ENCODE measurements at places on chromosomes 3 and 15. TPM values are rescaled to one million over a fixed set of nuclear protein-coding genes. Genes with fewer than 3 reads are reported as not detected.
A peak's percentile ranks its signal among the peaks of the same experiment; 100 is the strongest.

- DNase-seq = peak; percentile 30
Observed at GRCh38 chr3:151580591-151580990, 119.7 kb upstream of the IGSF10 start.

- no peak for DNase-seq
Observed at GRCh38 chr3:179646177-179646576, 6.7 kb upstream of the USP13 start.

- no peak for DNase-seq
Observed at GRCh38 chr3:144011251-144011799, 39.7 kb downstream of the DIPK2A start.

TRPM7 gene
- polyA plus RNA-seq = 48.5 TPM

TRH gene
- 0.11 TPM for polyA plus RNA-seq

DZIP1L gene
- polyA plus RNA-seq = 13.3 TPM

DNA sequence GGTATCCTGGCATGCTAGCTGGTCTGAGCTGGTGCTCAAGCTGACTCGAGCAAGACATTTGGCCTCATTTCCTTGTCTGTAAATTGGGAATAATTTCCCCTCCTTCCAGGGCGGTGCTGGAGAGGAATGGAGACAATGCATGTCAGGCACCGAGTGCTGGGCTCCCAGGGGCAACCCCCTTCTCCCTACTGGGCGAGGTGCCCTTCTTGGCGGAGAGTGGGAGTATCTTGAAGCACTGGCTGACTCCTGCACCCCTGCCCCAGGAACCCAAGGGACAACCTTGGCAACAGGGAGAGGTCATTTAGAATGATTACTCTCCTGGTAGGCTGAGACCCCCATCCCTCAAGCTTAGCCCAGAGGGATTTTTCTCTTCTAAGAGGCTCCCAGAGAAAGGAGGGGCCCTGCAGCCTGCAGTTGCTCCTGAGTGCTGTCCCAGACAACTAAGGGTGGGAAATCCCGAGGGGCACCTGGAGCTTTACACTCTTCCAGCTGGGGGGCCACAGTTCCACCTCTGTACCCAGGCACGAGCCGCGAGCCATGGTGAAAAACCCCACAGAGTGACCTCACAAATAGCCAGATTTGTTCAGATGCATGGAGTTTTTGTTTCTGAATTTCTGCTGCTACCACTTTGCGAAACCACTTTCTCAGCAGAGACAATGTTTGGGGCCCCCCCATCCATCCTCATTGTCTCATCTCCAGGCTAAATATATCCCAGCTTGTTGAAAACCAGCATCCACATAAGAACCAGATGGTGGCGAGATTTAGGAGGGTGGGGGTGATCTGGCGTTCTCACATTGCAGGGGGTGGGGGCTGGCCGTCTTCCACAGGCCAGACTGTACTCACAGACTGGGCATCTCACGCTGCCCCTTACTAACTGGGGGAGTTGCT, 44.8 kb downstream of the ABTB1 start:
- DNase-seq = no peak

DNA sequence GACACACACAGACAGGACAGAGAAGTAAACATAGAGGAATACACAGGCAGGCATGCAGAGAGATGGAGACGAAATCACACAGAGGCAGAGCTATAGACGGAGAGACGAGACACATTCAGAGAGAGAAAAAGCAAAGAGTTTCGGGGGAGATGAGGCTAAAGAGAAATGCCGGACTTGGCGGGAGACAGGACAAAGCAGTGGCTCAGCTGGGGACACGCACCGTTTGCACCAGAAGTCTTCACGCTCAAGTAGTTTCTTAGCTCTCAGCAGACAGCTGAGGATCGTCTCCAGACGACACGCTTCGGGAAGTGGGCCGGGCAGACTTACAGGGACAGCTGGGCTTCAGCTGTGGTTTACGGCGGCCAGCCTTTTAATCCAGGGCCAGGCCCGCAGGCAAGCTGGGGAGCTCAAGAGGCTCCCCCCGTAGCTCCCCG, 56.2 kb upstream of the DLG1 start:
- DNase-seq = peak; percentile 78

- no peak for DNase-seq
Observed at GRCh38 chr3:69438476-69438875, 52.6 kb upstream of the FRMD4B start.

DNA sequence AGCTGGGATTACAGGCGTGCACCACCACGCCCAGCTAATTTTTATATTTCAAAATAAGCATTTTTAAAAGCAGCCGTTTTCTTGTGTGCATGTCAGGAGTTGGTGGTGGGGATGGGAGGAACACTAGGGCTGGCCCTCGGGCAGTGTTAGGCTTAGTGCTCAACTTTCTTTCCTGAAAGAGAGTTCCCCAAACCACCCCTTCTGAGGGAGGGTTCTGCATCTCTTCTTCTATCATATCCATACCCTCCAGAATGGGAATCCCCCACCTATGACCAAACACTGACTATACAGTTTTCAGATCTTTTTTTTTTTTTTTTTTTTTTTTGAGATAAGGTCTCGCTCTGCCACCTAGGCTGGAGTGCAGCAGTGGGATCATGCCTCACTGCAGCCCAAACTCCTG, 12.5 kb downstream of the PFKFB4 start:
- no peak for DNase-seq

GRCh38 chr3:3503411-3503810, 295.8 kb upstream of the LRRN1 start:
- no peak for DNase-seq

DNA sequence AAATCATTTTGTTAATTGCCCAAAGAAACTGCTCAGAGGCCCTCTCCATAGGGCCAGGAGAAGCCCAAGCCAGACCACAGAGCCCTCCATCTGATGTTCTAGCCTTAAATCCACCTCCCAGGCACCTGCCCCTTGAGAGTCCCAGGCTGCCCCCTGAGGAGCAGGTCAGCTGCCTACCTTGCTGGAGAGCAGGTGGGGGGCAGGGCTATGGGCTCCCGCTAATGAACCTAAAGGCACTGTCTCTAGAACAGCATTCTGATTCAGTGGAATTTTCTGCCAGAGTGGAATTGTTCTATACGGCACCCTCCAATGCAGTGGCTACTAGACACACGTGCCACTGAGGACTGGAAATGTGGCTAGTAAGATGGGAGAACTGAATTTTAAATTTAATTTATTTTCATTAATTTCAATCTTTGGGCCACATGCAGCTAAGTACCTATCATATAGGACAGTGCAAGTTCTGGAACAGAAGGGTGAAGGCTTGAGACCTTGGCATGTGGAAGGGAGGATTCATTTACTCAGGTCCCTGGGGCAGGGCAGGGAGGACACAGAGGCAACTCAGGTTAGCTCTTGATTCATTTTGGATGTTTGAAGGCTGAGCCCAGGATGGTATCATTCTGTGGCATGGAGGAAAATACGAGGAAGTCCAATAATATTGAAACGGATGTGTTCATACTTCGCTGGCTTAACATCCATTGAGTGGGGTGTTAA, 11.4 kb downstream of the AMOTL2 start:
- DNase-seq = no peak

CLDN18 gene
- 0.71 TPM for polyA plus RNA-seq

GOLGA8J gene
- 0.56 TPM for polyA plus RNA-seq

- no peak for DNase-seq
Observed at GRCh38 chr3:152554980-152555379, 280.0 kb upstream of the P2RY1 start.

GRCh38 chr3:65578861-65579260, 459.9 kb downstream of the MAGI1 start:
- no peak for DNase-seq

DNA sequence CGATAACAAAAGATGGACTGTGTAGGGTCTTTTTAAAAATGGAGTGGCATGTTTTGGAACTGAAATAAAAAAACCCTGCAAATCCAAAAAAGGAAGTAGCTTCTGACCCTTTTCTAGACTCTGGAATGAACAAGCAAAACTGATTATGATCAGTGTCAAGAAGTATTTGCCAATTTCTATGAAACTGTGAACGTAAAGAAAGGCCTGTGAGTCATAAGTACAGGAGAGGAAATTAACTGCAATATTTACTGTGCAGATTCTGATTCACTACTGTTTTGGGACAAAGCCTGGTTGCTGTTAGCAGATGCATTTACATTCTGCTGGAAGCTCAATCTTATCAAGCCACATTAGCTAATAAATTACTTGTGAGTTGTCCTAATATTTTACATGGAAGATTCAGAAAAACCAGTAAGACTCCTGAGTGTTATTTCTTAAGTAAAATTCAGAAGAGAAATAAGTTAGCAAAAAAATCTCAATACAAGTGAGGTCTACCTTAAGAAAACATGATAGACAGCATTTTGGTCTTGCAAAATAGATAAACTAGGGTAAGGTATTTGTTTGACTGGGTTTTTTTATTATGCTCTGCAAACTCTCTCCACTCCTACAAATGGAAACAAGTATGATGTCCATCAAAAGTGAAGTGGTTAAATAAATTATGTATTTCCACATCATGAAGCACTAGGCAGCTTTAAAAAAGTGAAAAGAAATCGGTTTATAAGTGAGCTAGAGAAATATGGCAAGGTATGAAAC, 90.2 kb upstream of the LMOD3 start:
- DNase-seq = no peak

DNA sequence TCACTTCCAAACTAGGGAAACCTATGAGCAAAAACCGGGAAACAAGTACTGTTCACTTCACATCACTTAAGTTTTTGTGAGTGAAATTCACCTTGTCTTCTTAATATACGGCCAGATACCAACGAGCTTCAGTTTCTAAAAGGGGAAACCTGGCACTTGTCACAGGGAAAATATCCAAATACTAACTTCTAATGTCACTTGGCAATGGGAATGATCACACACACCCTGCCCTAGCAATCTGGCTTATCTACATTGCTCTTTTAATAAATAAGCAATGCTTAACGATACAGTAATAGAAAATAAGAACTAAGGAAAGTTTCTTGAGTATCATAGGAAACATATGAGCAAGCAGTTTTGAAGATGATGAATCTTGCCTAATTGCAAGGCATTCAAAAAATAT, 34.6 kb upstream of the PLOD2 start:
- no peak for DNase-seq

DNA sequence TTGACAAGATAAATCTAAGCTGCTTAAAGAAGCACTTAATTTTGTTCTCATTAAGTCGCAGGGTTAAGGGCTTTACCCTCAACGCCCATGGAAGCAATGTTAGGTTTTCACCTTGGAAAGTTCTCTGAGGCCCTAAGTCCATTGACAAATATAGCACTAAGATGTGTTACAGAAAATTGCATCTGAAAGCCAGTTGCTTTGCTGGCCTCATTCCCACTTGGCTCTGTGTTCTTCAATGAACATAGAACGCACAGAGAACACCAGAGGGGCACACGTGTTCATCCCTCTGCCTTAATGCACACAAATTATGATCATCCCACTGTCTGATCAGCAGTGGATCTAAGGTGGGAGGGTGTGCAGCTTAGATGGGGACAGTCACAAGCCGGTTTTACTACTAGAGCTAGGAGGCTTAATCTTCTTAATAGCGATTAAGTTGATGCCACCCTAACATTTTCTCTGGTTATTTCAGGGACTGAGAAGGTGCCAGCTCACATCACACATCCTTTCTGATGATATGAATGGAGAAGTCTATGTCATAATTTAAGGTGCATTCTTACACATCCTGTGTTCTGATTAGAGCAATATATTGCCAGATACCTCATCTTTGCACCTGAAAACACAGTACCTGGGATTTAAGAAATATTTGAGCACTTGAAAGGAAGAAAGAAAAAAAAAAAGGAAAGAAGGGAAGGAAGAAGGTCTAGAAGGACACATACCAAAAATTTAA, 224.4 kb upstream of the ICE2 start:
- no peak for DNase-seq

- no peak for DNase-seq
Observed at GRCh38 chr3:124780761-124781475, 50.7 kb downstream of the UMPS start.

- DNase-seq = no peak
Observed at GRCh38 chr3:126664591-126665214, 9.8 kb upstream of the TXNRD3 start.

THAP10 gene
- 9.6 TPM for polyA plus RNA-seq

TIGIT gene
- polyA plus RNA-seq = 0.07 TPM

GRCh38 chr15:69863446-69863845, 234.3 kb downstream of the TLE3 start:
- DNase-seq = no peak

DNA sequence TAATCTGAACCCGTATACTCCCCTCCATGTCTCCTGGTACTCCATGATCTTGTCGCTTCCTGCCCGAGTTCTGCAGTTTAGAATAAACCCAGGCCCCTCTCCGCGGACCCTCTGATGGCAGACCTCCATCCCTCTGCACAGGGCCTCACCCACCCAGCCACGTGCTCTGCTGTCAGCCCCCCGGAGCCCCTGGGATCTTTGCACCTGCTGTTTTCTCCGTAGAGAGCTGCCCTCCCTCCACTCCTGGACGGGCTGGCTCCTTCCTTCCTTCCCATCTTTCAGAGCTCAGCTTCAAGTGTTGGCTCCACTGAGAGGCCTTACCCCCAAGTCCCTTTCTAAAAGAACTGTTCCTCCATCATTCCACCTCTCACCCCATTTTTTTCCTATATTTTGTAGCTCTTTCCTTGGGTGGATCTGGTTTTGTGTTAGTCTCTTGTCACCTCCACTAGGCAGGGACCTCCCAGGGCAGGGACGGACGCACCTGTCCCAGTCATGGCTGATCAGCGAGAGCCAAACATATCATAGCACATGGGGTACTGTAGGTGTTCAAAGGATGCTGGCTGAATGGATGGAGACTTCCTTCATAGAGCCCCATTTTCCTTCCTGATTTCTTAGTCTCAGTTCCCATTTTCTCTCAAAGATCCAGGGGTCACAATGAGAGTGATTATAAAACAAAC, 106.6 kb downstream of the VGLL4 start:
- no peak for DNase-seq

GRCh38 chr15:22903961-22904534, 65.6 kb downstream of the NIPA2 start:
- no peak for DNase-seq

DNA sequence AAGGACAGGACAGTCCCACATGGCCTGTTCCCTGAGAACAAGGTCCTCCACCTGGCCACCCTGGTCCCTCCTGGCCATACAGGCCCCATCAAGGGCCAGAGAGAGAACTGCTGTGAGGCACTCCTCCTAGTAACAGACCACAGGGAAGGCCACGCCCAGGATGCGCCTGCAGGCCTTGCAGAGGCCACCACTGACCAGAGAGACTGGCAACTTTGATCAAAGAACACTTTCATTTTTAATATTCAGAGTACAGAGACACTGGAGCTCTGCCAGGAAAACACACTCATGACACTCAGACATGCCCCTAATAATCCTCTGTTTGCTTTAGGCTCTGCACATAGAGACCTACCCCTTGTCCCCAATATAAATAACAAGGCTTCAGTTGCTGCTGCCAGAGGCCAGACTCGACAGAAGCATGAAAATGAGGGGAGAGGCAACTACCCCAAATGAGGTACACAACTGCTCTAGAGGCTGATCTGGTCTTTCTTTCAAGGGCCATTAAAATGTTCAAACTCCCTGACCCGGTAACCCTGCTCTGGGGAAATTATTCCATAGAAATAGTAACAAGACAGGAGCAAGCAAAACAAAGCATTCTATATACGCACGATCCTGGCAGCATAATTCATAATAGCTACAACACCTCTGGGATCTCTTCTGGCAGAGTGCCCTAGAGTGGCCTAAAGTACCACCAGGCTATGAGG, 44.8 kb downstream of the CCDC12 start:
- no peak for DNase-seq

- DNase-seq = peak; percentile 27
Observed at GRCh38 chr3:34106879-34107278, 308.4 kb downstream of the PDCD6IP start.

CPEB1 gene
- polyA plus RNA-seq = 2.2 TPM

SNX1 gene
- polyA plus RNA-seq = 109 TPM

All from right renal cortex interstitium (tissue), 3 donors.